Heart left ventricle (tissue), 16 donors: ENCODE measurements at places on chromosomes 2 and 18. TPM values are rescaled to one million over a fixed set of nuclear protein-coding genes. Genes with fewer than 3 reads are reported as not detected.

DNA sequence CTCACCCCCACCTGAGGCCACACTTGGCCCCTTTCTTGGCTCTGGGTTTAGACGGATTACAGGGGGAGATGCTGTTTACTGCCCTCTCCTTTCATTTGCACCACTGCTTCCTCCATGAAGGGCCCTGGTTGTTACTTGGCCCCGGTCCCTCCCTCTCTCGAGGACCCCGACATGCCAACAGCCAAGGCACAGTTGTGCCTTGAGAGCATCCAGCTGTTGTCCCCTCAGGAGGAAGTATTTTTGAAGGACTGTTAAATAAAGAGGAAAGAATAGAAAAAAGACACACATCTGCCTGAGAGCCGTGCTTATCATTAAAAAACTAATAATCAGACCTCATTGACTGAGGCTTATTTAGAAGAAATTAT lies 44.0 kb downstream of the ITGB1BP1 start:
- no peak for DNase-seq

DNA sequence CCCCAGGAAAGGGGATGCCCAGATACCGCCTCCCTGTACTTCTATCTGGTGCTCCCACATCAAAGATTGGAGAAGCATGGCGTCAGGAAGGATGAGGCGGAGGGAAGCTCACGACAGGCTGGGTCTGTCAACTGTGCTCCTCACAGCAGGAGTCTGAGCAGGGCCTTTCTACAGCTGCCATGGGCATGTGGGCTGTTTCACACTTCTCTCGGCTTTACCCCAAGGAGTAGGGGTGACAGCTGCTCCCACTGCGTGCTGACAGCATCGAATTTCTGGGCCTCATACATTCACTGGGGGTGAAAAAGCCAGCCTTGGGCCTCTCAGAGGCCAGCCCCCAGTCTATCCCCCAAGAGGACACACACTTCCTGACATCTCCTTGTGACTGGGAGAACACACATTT lies 21.1 kb downstream of the NEURL3 start:
- no peak for DNase-seq

GRCh38 chr2:122074201-122074600 lies 318.8 kb downstream of the TSN start:
- DNase-seq: no peak

GRCh38 chr18:7871560-7872456 lies 304.7 kb downstream of the PTPRM start:
- DNase-seq: no peak

DNA sequence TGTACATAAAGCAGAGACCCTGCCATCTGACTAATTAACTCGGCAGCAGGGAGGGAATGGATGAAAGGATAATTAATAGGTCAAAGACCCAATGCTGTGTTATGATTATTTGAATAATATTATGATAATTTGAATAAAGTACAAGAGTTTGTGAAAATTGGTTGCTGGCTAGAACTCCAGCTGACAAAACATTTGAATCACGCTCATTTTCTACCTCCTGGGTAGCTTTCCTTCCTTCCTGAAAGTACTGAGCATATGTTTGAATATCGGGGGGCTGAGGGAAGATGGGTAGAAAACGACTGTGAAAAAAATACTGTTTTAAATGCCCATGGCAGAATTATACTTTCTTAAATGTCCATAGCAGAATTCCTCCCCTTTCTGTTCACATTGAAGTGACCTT lies 243.6 kb upstream of the RBMS1 start:
- no peak for DNase-seq

DNA sequence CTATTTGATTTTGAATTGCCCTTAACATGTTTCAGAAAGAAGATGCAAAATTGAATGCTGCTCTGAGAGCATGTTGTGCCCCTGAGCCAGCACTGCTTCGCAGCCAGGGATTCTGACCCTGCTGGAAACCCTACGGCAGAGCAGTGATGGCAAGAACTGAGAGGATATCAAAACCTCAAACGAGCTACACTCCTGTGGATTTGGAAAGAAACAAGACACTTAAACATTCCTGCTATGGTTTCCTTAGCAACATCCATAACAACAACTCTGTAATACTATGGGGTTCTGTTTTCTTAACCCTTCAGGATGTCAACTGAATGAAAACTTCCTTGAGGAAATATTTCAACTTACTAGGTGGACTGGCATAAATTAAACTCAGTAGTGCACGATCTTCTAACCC lies 649.1 kb downstream of the NYAP2 start:
- DNase-seq: no peak

DNA sequence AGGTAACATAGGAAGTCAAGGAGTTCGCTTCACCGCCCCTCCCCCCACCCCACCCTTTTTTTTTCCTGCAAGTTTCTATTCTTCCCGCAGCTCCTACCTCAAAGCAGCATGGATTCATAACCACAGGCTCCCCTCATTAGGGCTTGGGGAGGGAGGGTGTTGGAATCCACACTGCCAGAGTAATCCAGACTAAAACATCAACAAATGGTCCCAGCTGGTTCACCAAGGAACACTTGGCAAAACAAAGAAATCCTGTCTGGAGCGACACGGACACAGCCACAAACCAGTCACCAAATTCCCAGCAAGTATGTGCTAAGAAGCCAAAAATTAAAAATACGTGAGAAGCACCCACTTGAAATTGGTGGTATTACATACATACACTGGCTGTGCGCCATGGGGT lies 106.9 kb upstream of the PPP1CB start:
- no peak for DNase-seq

DNA sequence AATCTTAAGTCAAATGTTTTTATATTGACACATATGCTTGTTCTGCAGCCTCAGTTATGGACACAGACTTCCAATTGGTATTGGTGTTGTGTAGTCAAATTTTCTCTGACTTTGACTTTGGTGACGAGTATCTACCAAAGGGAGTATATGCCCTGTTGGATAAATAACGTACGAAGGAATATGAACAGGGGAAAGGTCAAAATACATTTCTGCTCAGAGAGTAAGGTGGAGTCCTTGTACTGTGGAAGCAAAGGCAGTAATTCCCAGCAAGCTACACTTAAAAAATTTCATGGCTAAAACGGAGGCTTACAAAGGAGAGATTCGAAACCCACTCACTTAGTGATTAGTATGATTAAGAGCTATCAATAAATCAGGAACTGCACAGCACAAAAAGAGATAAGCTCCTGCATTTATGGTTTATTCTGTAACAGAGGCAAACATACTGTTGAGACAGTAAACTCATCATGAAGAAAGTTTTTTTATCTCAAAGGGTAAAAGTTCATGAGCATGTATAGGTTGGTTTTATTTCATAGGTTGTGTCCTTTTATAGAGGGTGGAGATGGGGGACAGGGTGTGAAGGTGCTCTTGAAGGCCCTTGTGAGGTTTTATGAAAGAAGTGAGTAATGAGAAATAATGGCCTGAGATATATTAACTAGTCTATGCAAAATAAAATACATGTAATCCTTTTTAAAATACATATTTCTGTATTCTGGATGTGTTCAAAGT lies 142.7 kb downstream of the CD226 start:
- DNase-seq: no peak

KHK gene
- 2.0 TPM for polyA plus RNA-seq

ERFE gene
- 0.08 TPM for polyA plus RNA-seq

FBLN7 gene
- polyA plus RNA-seq: 0.44 TPM

CRYGA gene
- not detected for polyA plus RNA-seq
